Activated CD8-positive, alpha-beta T cell treated with anti-CD3 and anti-CD28 coated beads, Interleukin-2, amount 10 ng/mL, durations not matched to agents 7 days and 5 days (primary cell): ENCODE measurements at places on chromosomes 11 and 22. TPM values are rescaled to one million over a fixed set of nuclear protein-coding genes. Genes with fewer than 3 reads are reported as not detected.

Gene DEFB131B
- total RNA-seq, result not detected

Gene PDXP
- total RNA-seq, result 31.5 TPM

Gene TRIM49
- total RNA-seq, result not detected

Gene AKIP1
- 26.8 TPM for total RNA-seq

DNA sequence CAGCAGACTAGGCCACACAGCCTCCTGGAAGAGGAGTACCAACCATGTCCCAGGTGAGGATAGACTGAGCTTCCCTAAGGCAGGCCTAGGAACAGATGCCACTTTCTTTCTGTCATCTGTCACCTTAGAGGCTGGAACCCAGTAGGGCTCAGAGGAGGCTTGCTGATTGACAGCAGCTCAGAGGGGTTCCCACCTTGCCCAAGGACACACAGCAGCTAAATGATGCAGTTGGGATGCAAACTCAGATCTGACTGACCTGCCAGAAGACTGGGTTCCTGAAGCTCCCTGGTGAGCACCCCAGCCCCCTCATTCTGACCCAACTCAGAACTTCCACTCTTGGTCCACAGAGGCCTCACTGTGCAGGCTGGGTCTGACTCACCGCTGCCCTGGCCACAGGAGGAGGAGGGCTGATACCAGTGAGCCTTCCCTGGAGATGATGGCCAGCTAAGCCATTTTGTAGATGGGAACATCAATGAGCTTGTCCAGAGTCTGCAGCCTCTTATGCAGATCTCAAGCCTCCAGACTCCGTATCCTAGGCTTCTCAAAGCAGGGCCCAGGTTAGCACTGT is 14.0 kb downstream of the CAPN5 start:
- no peaks in the 10 kb centered on the region for H3K36me3 ChIP-seq
- H3K27me3 ChIP-seq, result peaks cover 15% of the 10 kb centered on the region

DNA sequence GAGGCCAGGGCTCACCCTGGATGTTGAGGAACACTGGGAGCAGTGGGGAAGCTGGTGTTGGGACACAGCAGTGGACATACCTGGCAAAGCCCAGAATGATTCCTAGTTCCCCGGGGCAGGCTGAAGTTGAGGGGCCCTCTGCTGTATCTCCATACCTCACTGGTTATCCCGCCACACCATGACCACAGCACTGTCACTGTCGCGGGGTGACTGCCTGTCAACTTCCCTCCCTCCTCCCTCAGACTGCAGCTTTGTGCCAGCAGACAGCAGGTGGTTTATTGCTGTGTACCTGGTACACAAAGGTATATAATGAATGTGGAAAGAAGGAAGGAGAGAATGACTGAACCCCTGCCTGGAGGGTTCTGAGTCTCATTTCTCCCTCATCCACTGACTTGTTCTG is 318.7 kb downstream of the TMEM135 start:
- no peak for DNase-seq
- H3K4me3 ChIP-seq, result no peak overlapping the region
- H3K4me1 ChIP-seq, result peaks cover 10% of the 10 kb centered on the region
- peaks cover 11% of the 10 kb centered on the region for H3K27me3 ChIP-seq

- DNase-seq, result no peak
- no peaks in the 10 kb centered on the region for H3K36me3 ChIP-seq
- no peak overlapping the region for H3K4me3 ChIP-seq
Measured at GRCh38 chr11:123273616-123274015, 78.6 kb upstream of the CLMP start.

DNA sequence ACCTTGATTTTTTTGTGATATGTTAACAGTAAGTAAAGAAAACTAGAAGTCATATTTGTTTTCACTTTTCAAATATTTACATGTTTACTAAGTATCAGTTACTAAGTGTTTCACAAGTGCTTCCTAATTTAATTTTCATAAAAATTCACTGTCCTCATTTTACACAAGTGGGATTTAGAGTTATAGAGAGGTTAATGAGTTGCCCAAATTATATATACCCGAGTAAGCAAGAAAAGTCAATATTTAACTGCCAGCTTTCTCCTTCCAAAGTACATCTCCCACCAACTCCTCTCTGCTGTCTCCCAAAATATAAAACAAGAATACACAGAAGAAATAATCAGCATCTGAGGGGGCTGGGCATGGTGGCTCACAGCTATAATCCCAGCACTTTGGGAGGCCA is 896.7 kb upstream of the ANO3 start:
- H3K4me1 ChIP-seq, result no peaks in the 10 kb centered on the region
- H3K27me3 ChIP-seq, result no peaks in the 10 kb centered on the region
- H3K36me3 ChIP-seq, result no peaks in the 10 kb centered on the region
